ENCODE measurements at places on chromosomes 2 and 18.

GRCh38 chr2:12131975-12132374, 385.5 kb downstream of the LPIN1 start:
- DNase-seq: no peak

DNA sequence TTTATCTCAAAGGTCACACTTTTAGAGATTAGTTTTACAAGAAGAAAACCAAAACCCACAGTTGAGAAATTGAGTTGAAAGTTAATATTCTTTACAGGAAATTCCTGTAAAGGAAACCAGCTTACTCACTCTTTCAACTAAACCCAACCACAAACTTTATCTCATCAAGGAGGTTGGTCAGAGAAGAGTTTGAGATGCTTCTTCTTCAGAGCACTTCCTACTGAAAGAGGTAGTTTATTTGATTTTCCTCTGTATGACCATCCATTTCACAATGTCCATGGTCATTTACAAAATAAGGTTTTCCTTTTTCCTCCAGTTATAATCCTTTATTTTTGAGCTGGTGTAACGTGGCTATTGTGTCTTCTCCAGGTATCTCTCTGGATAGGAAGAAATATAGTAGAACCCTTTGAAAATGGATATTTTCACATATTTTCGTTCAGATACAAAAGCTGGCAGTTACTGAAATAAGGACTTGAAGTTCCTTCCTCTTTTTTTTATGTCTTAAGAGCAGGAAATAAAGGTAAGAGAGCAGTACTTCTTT, 4.5 kb upstream of the IL18RAP start:
- no peak for DNase-seq

DNA sequence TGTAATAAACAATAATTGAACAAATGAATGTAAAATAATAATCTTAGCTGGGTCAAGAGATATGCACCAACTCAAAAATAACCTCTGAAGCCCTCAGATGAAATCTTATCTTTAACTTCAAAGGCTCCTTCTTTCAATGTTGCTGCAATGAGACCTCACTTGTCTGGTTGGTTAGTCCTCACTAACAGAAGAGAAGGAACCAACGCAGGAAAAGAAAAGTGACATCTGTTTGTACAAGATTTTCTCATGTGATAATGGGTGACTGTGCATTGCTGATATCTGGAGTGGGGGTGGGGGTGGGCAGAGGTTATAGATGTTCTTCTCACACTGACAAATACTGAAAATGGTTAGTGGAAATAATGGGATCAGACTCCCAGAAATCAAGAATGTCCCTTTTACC, 2.6 kb downstream of the SCN7A start:
- no peak for DNase-seq

- DNase-seq: no peak
Measured at GRCh38 chr2:229728370-229728769, 14.0 kb upstream of the DNER start.

- DNase-seq: no peak
Measured at GRCh38 chr2:232876161-232876977, 6.3 kb downstream of the SNORC start.

DNA sequence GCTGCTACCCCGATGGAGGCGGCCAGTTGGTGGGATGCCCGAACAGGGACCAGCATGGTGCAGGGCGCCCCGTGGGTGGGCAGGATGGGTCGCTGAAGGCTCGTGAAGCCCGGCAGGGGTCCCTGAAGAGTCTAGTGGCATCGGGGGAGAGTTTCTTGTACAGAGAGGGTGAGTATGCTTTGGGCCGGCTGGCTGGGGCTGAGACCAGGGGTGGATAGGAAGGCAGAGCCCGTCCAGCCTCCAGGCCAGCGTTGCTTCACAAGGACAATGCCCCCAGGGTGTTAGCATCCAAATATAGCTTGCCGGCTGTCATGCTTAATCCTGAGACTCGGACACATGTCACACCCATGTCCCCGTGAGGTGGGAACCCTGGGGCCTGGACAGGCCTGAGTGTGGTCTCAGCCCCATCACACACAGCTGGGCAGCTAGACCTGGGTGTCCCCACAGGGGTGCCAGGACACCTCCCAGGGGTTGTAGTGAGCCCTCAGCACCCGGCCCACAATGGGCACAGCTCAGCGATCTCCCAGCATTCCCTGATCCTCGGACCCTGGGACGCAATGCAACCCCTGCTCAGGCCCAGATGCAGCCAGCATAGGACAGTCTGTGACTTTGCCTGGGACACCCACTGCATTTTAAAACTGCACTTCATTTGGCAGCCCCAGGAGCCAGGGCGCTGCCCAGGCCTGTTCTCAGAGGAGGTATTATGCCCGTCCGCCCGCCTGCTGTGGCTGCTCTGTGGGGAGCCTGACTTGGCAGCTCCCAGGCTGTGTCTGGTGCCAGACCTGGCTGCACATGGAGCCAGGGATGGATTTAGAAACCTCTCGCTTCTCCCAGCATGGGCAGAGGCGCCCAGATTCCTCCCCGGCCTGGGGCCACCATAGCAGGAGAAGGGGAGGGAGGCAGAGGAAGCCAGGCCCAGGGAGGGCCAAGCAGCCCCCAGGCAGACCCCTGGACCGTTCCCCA, 36.4 kb downstream of the RAMP1 start:
- DNase-seq: no peak

DNA sequence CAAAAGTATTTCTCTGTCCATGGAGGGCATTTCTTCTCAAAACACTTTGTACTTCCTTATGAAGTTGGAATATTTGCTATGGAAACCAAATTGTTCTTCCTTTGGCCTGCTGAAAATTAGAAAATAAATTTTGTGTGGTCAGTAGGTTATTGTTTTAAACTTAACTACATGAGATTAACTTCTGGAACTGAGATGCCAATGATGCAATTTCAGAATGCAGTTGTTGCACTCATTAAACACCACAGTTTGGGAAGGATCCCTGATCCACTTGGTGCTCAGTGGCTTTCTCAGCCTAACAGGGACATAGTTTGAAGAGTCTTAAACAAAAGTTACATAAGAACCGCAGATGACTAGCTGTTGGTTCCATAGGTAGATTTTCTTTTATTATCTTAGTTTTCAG, 23.3 kb upstream of the IL1R1 start:
- no peak for DNase-seq

DNA sequence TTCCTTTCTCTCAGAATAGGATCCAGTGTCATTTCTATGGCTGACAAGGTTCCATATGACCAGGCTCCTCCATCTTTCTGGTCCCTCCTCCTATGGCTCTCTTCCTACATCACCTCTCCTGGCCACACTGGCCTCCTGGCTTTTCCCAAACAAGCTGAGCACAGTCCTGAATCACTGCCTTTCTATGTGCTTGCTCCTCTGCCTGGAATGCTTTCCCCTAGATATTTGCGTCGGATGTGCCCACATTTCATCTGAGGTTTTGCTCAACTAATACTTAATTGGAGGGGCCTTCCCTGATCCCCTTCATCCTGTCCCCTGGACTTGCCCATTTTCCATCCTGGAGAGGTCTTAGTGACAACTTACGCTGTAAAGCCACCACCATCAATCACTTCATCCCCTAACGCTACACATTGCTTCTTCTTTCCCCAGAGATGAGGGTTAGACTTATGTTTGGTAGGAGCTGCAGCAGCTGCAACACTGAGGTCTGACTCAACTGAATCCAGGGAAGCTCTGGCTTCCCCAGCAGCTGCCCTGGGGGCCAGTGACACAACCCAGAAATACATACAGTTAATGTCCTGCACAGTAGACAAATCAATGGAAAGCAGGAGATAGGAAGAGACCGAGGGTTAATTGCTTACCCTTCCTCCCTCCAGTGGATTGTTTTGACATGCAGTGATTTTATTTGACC, 42.9 kb downstream of the QPCT start:
- DNase-seq: no peak

DNA sequence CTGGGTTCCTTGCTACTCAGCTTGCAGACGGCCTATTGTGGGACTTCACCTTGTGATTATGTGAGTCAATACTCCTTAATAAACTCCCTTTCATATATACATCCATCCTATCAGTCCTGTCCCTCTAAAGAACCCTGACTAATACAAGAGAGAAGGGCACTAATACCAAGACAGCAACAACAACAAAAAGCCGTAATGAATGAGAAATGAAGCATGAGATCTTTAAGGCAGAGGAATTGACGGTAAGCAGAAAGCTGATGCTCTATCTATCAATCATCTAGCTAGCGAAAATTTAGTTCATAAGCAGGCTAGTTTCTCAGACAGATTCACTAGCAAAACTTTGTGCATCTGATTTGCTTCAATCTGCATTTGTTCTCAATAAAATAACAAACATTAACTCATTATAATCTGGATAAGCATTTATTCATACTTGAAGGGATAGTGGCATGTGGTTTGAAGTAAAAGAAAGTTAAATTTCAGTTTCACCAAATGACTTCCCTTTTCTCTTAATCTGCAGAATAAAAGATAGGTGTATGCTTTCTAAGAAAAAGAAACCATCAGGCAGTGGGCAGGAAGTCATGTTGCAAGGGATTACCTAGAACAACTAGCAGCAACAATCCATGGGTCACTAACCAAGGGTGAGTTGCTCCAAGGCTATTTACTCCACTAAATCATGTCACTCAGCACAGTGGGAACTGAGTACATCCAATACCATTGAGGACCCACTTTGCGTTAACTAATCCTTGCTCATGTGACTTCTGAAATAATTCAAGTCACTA, 376.5 kb downstream of the TMEM182 start:
- DNase-seq: no peak

- DNase-seq: no peak
Measured at GRCh38 chr2:222677981-222678380, 6.5 kb downstream of the MOGAT1 start.

DNA sequence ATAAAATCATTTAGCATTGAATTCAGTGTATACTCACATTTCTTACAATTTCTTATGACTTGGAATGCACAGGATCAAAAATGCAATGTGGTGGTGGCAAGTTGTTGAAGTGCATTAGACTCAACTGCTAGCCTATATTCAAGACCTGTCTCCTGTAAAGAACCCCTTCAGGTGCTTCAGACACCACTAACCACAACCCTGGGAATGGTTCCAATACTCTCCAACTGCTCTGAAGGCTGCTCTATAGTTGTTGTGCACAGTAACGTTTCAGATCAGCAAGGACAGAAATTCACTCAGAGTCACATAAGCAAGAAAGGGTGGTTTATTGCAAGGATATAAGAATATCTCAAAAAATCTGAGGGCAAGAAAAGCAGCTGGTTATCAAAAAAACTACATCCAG, 6.5 kb downstream of the GKN1 start:
- no peak for DNase-seq

DNA sequence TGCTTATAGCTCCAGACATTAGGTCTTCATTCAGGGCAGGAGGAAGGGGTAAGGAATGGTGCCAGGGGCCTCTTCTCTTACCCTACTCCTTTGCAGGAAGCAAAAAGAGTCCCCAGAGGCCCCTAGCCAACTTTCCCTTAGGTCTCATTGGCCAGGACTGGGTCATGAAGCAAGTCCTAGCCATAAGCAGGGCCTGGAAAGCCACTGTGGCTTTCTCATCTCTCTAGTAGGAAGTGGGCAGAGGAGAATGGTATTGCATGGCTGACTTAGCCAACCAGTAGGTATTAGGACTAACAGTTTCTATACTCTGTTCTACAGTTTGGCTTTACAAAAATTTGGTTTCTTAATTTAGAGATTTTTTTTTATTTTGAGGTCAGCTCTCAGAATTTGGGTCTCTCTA, 4.8 kb downstream of the FAM228A start:
- DNase-seq: no peak

DNA sequence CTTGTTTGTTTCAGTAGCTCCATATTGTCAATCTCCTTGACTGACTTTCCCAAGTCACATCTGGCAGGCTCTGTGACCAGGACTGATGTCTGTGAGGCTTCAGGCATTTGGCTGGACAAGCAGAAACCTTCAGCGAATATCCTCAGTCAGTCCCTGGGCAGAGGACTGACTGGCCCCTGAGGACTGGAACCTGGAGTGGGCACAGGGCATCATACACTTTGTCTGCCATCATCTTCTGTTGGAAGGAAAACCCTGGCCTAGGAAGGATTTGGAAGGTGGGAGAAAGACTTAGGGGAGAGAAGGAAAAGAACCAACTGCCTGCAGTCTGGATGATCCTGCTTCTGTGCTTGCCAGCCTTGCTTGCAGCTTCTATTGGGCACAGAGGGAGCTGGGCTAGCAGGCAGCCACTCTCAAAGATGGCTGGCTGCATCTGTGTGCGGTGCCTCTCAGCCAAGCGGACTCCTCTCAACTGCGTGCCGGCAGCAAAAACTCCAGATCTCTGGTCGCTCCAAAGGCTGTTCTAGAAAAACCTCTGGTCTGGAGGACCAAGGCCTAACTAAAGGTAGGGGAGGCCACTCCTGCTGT, 126.8 kb downstream of the MARCHF4 start:
- DNase-seq: no peak

GRCh38 chr18:54169431-54170403, 54.8 kb downstream of the MBD2 start:
- DNase-seq: no peak

DNA sequence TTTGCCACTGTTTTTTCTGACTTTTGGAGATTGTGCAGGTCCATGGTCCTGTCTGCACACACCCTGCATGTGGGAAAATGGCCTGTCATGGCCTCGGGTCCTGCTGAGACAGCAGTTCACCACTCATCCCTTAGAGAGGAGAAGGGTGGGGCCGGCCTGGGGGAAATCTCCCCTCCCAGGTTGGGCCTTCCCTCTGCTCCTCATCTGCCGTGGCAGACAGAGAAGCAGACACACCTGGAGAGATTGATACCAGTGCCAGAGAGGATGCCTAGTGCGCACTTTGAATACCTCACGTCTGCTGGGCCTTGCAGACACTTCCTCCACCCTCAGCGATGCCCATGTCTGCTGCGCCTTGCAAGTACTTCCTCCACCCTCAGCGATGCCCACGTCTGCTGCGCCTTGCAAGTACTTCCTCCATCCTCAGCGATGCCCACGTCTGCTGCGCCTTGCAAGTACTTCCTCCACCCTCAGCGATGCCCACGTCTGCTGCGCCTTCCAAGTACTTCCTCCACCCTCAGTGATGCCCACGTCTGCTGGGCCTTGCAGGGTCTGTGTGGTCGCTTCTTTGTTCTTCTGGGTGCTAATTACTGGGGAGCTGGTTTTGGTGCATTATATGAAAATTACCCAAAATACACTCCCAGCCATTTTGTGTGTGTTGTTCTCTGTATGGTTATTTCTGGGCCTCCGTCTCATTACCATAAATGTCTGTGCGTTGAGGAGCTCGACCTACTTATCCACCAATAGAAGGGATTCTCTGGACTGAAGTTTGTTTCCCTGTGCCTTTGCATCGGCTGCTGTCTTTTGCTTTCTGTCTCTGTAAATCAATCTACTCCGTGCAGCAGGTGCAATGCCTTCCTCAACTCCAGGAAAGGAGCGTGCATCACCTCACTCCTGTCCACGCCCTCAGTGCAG, 186.9 kb upstream of the PXDN start:
- no peak for DNase-seq

- DNase-seq: no peak
Measured at GRCh38 chr2:215917953-215918620, 95.3 kb downstream of the MREG start.
